M059J (cell line): ENCODE measurements at places on chromosomes 13 and 19. TPM values are rescaled to one million over a fixed set of nuclear protein-coding genes. Genes with fewer than 3 reads are reported as not detected.

Gene CLDND2
- total RNA-seq, result not detected in 2 replicates

Gene IQCN
- total RNA-seq, result 0.10 TPM in 1 of 2 replicates, not detected in the other

Gene SLC6A16
- total RNA-seq, result 0.05 TPM in 2 replicates

Gene SLC25A41
- not detected in 2 replicates for total RNA-seq

Gene ZNF99
- not detected in 2 replicates for total RNA-seq
